ENCODE measurements at places on chromosomes 1 and 21.

GRCh38 chr1:119674835-119675289, 26.8 kb upstream of the ZNF697 start:
- DNase-seq, result no peak

DNA sequence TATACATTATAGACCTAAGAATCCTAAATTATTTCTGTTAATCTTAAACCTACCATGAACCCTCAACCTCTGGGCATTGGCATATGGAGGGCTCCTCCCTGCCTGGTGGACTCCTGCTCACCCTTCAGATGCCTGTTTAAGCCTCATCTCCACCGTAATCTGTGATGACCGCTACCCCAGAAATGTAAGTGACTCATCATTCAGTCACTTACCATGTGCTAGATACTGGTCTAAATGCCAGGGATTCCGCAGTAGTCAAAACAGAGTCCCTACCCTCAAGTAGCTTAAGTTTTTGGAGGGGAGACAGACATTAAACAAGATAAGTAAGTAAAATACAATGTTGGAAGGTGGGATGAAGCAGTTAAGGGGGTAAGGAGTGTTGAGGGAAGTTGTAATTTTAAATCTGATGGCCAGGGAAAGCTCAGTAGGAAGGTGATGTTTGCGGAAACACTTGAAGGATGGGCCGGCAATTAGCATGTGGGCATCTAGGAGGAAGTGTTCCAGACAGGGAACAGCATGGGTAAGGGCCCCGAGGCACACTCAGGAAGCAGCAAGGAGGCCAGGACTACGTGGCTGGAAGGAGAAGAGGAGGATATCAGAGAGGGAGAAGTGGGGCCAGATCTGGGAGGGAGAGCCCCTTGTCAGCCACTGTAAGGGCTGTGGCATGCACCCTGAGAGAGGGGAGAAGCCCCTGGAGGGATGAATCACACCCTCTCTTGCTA, 141.7 kb upstream of the HOOK1 start:
- no peak for DNase-seq

DNA sequence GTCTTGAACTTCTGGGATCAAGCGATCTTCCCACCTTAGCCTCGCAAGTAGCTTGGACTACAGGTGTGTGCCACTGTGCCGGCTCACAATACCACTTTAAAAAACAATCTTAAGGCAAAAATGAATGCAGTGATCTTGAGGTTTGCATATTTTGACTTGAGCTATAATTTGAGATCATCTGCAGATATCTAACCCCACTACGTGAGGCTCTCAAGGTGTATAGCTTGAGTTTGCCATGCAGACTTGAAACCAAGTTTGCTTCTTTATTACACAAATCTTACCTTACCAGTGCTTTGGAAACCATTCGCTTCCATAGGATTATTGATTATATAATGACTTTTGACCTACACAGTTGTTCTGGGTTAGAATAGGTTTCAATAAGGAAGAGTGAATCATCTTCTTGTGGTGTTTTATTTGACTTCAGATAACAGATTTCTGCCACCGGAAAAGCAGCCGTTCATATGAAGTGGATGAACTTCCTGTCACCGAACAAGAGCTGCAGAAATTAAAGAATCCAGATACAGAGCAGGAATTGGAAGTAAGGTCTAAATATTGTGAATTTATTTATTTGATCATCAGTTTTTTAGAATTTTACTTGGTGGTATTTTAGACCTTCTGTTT, 155.1 kb downstream of the VPS13D start:
- DNase-seq, result no peak

DNA sequence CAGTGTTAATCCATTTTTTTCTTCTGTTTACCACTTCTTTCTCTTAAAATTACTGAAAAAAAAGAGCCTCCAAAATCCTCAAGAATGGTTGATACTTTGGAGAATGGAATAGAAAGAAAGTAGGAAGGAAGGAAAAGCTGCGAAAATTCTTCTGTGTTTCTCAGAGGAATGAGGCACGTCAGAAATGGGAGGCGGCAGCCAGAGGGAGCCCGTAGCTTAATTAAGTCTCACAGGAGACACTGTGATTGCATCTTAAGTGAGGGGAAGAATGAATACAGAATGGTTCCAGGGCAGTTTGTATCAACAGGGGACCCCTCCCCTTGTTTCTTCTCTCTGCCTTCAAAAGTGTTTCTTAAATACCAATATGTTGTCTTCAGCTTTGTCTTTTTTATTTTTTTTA, 1099.5 kb downstream of the PLA2G4A start:
- no peak for DNase-seq

- DNase-seq, result no peak
These were observed 1.9 kb upstream of the TSNAX start for GRCh38 chr1:231526536-231526935.

DNA sequence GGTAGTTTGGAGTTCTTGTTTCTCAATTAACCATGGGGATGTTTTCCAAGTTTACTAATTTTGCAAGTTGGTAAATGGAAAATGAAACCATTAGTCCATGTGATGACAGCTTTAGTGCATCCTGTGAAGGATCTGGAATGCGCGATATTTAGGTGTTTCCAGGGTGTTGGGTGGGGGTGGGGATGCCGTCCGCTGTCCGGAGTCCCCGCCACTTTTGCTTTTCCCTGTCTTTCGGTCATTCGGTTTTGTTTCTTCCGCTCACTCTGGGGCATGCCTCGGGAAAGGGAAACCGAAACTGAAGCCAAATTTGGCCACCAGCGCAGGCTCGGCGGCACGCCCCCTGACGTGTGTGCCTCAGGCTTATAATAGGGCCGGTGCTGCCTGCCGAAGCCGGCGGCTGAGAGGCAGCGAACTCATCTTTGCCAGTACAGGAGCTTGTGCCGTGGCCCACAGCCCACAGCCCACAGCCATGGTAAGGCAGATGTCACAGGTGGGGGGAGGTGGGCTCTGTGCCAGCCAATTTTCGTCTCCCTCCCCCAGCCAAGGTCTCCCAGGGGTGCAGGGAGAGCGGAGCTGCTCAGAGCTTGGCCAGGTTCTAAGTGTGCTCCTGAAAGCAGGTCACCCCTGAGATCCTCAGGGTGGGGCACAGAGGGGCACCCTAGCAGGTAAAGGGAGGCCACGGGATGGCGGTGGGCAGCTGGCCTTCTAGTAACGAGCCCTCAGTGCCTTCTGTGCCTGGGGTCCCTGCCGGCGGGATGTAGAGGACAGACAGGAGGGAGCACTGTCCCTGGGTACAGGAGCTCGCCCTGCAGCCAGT, at the start of gene ISG15:
ISG15 (plus strand) TSS at position 393 of the 817 bp plus-strand sequence; CDS start at position 470, 77 bp downstream.
- DNase-seq, result no peak

- no peak for DNase-seq
These were observed 34.0 kb downstream of the ADAM30 start for GRCh38 chr1:119862276-119862675.

GRCh38 chr1:148372731-148373130, 110.4 kb downstream of the PPIAL4G start:
- DNase-seq, result no peak

GRCh38 chr1:79920960-79921669, 914.6 kb upstream of the ADGRL4 start:
- DNase-seq, result no peak

DNA sequence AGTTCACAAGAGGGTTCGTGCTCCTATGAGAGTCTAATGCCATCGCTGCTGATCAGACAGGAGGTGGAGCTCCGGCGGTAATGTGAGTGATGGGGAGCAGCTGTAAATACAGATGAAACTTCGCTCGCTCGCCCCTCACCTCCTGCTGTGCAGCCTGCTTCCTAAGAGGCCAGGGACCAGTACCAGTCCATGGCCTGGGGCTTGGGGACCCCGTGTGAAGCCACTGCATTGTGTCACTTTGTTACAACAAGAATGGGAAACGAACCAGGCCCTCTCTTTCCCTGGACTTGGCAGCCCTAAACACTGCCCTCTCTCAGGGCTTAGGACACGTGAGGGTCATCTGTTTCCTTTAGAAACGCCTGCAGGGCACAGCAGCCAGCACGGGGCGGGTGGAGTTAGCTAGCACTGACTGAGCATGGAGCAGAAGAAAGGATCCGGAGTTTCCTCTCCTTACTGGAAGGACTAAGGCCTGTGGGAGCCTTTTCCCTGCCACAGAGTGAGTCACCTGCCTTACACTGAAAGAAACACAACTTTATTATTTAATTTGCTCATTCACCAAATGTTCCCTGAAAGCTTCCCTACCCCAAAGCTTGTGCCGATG, 185.2 kb upstream of the TMEM51 start:
- no peak for DNase-seq

DNA sequence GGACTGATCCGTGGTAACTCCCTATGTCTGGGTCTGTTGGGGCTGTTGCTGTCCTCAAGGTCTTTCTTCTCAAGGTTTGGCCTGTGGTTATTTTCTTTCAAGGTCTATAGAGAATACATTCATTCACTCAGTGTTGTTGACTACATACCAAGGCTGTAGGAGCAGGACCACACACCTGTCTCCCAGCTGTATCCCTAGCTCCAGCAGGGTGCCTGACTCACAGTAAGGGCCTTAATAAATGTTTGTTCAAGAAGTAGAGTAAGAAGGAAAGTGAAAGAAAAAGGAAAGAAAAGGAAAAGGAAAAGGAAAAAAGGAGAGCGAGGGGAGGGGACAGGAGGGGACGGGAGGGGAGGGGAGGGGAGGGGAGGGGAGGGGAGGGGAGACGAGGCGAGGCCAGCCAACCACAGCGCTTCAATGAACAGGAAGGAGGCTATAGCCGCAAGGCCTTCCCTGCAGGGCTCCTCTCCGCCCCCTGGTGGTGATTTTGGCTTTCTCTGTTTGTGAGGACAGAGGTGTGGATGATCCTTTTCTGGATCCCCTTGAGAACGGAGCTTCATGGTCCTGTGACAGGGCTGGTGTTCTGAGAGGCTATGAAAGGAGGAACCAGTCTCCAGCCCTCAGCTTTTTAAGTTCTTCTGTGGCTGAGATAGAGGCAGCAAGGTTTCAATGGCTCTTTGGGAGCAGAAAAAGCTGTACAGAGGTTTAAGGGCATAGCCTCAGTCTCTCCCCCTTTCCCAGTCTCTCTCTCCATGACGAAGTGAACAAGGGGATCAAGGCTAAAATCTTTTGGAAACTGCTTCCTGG, 30.6 kb upstream of the LCE5A start:
- no peak for DNase-seq

DNA sequence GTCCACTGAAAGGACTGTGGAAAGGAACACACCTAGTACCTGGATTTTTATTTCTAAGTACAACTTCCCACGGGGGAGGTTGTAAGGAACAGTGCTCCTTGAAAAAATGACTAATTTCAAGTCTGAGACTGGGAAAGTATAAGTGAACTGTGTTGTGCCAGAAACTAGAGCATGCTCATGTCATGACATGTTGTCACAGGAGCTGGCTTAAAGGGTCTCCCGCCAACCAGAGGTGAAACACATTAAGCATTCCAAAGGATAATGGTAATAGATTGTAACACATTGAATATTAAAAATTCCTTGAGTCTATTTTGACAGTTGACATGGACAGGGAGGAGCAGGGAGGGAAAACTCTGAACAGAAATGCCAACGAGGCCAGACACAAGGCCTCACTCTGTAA, 6.3 kb downstream of the ATP2B4 start:
- no peak for DNase-seq

- no peak for DNase-seq
These were observed 4.4 kb upstream of the MAPKAPK2 start for GRCh38 chr1:206680279-206680678.

GRCh38 chr1:12179111-12179519, 12.3 kb downstream of the TNFRSF1B start:
- DNase-seq, result no peak

DNA sequence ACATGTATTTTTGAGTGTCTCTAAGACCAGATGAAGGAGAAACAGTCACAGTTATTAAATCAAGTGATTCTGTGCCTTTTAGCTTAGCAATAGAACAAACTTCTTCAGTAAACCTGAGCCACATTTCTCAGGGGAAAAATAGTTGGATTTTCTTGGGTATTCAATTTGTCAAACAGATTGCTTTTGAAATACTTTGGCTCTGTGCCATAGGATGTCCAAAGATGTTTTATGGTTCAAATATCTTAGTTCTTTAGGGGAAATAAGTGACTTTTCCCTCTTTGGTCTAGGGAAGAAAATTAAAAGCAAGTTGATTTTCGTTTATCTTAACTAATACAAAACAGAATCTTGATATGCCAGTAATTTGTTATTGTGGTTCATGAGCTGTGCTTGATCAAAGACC, 125.9 kb downstream of the ATP5PO start:
- DNase-seq, result no peak

GRCh38 chr1:224703702-224704101, 87.6 kb downstream of the CNIH3 start:
- no peak for DNase-seq

DNA sequence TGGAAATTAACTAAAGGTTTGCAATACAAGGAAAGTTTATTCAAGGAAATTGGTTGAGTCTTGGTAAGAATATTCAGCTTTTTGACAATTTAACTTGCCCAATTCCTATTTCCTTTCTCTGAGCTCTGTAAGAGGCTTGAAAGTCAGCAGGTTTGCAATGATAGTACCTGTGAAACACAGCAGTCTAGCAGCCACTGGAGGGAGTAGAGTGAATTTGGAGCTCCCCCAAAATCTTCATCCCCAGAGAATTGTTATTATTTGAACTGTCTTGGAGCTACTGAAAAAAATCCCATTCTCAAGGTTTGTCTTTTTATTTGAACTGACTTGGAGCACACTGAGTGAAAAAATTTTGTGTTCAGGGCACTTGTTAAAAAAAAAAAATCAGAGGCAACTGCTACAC, 654.2 kb upstream of the PKN2 start:
- DNase-seq, result no peak

GRCh38 chr21:31729622-31730343, 2.1 kb downstream of the SCAF4 start:
- DNase-seq, result no peak

DNA sequence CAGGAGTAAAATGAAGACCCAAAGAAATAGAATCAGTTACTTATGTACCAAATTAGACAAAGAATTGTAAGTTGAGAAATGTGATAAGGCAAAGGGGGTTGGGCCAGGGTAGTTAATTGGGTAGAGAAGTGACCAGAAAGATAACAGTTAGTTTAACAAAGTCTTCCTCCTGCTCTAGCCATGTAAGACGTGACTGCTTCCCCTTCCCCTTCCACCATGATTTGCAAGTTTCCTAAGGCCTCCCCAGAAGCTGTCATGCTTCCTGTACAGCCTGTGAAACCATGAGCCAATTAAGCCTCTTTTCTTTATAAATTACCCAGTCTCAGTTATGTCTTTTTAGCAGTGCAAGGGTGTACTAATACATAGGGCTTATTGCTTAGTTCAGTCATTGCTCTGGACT, 142.0 kb upstream of the PDE4B start:
- no peak for DNase-seq

DNA sequence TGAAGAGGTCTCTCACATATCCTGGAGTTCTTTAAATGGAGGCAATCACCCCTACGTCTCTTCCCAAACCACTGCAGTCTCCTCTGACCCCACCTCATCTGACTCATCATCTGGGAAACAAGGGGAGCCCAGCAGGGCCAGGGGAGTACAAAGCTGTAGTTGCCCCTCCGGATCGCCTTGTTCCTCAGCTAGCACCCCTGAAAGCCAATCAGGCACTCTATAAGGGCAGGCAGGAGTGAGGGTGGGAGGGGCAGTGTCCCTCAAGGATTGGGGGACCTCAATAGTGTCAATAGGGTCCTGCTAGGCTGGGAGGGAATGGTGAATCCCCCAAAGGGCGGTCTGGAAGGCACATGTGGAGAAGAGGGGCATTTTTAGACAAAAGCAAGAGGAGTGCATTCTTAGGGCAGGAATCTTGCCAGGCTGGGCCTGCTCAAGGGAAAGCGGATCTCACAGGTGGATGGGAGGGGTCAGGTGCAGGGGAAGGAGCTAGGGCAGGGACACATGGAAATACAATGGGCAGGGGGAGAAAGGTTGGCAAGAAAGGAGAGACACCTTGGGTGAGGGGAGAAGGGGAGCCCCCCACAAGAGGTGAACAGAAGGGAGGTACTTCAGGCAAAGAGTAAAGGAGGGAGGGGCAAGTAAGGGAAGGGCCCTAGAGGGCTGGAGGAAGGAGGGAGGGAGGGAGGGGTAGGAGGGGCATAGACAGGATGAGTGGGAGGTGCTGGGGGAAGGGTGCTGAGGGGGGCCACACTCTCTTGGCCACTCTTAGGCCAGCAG, 5.8 kb downstream of the SHISA4 start:
- DNase-seq, result no peak

Data from right renal cortex interstitium (tissue), 3 donors.